ENCODE measurements at places on chromosomes 7 and 10.

DNA sequence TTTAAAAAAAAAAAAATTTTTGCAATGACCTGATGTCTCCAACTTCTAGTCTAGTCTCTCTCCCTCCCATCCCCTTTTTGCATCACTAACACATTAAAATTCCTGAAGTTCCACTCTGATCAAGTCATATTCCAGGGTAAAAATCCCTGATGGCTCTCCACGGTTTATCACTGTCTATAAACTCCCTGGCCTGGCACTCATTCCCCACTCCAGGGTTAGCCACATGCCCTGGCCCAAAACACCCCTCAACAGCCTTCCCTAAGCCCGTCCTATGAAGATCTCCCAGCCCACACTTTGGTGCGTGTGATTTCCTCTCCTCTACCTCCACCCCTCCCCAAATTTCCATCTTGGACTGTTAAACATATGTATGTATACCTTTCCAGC is 125.4 kb downstream of the JAZF1 start:
- DNase-seq: no peak

GRCh38 chr10:71372882-71373495 is 23.7 kb upstream of the CDH23 start:
- DNase-seq: peak; percentile 0

- no peak for DNase-seq
Observed at GRCh38 chr10:29007748-29008610, 280.9 kb upstream of the LYZL1 start.

GRCh38 chr10:37760817-37761216 is 96.6 kb downstream of the ZNF248 start:
- no peak for DNase-seq

GRCh38 chr10:103680869-103681236 is 174.5 kb downstream of the SH3PXD2A start:
- DNase-seq: no peak

DNA sequence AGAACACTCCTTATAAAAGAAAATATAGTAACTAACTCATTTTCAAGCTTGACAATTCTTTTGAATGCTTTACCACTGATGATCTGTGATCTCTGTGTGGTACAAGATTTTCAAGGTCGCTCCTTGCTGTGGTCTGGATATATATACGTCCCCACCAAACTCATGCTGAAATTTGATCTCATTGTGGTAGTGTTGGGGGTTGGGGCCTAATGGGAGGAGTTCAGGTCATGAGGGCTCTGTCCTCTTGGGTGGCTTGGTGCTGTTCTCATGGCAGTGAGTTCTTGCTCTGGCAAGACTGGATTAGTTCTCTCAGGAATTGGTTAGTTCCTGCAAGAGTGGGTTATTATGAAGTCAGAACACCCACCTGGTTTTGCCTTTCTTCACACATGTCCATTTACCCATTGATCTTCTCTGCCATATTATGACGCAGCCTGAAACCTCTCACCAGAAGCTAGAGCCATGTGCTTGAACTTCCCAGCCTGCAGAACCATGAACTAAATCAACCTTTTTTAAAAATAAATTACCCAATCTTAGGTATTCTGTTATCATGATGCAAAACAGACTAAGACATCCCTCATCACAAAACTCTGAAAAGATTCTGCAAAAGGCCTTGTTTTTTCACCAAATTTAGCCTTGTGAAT is 8.3 kb upstream of the EDRF1 start:
- no peak for DNase-seq

DNA sequence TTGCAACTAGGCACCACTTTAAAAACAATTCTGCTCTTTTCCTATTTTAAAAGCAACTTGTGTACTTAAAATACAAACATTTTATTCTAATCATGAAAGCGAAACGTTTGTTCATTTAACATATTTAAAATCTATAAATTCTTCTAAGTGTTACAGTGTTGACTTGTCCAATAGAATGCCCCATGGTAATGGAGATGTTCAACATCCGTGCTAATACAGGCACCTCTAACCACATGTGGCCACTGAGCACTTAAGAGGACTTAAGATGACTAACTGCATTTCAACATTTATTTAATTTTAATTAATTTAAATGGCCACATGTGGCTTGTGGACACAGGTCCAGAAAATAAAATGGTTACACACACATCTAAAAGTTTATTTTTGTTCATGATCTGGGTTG is 115.1 kb downstream of the TPK1 start:
- DNase-seq: no peak

DNA sequence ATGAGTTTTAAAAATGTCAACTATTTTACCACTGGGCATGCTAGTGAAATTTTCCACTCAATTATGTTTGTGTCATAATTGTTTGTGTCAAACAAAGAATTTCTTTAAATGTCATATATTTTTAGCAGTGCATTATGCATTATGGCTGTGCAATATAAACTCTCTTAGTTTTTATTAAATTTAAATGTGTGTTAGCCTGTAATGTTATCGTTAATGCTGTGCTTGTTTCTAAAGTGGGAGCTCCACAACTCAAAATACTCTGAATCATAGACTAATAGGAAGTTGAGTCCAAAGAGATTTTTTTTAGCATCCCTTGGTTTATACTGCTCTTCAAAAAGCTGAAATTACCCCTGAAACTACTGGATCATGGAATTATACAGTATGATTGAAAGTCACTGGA is 26.8 kb downstream of the GNAI1 start:
- no peak for DNase-seq

- DNase-seq: no peak
Observed at GRCh38 chr7:28507525-28508282, 95.4 kb downstream of the CREB5 start.

GRCh38 chr10:12966067-12966466 is 35.4 kb downstream of the CCDC3 start:
- DNase-seq: no peak

DNA sequence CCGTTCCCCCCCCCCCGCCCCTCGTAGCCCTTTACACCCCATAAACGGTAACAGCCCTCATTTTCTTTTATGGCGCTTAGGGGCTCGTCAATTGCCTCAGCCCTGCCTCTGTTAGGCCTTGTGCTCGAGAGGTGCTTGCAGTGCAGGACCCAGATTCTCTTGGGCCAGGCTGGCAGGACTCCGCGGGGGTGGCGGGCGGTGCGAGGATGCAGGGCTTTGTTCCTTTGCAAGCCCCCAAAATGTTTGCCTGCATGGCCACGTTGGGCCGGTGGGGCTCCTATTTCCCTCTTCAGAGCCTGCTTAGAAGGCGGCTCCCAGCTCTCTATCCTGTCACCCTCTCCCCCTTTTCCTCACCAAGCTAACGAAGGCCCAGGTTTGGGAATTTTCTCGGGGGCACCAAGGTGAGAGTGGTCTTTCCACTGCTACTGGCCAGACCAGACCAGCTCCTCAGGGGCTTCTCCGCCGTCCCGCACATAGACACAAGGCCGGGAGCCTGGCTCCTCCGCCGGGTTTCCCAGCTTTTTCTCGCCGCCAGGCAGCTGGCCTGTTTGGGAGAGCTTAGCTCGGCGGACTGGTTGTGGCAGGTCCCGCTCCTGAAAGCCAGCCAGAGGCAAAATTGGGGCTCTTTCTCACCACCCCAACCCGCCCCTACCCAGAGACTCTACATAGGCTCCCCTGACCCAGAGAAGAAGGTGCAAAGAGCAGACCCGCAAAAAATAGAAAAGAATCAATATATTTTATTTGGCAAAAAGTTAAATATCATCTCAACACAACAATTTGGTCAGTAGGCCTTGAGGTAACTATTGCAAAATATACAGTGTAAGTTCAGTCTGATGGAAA is 3.4 kb downstream of the HOXA9 start:
- no peak for DNase-seq

DNA sequence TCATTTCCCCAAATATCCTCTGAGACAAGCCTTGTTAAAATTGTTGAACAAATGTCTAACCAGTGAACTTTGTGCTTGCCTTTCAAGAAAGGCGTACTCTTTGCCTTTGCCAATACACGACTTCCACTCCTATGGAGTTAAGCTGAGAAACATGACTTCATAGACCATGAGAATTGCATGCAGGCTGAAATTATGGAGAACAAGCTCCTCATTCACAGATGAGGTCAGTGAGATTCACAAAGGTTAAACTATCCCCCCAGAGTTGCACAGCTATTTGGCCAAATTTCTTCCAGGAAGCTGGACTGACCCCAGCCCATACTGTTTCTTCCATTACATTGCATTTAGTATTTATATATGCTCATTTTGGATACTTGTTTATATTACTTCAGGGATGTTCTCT is 221.4 kb upstream of the SEMA3C start:
- no peak for DNase-seq

DNA sequence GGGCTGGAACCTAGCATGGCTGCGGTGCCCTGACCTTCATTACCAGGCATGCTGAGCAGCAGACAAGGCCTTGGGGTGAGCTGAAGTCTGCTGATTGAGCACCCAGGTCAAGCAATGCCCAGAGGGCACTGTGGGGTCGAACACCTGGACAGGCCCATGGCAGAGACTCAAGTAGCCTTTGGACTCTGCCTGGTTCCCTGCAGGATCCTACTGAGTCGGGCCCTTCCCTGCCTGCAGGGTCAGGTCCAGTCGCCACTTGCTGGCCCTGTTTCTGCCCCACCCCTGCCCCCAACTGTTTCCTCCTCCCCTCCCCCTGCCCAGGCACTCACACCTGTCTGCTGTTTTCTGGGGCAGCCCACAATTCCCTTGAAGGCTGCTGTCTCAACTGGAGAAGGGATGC is 483.2 kb upstream of the MKI67 start:
- DNase-seq: no peak

GRCh38 chr7:31267486-31267885 is 73.0 kb downstream of the NEUROD6 start:
- DNase-seq: no peak

DNA sequence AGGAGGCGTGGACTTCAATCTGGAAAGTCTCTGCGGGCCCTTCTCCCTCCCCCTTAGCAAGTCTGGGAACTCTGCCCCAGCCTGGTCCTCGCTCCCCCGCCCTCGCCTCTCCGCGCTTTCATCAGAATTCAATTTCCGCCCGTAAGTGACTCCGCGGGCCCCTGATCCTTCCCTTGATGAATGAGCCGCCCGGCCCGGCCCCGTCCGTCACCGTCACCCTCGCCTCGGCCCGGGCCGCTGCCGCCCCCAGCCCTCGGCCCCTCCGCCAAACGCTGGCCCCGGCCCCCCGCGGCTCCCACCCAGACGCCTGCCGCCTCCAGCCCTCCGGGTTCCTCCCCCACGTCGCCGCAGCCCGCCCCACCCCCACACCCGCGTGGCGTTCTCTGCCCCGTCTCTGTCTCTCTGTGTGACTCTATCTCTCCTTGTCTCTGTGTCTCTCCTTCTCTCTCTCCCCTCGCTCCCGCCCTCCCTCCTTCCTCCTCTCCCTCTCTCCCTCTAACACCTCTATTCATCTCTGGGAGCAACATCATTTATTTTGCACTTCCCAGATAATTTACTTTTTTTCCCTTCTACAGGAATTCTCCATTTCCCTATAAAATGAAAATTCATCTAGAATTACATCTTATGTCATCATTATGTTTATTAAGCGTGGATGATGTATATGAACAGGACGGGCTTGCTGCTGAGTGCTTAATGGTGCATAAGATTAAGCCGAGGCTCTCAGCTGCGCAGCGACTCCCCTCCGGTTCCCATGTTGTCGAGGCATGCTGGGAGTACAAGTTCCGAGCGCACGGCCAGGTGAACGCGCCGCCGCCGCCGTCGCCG is 91.2 kb upstream of the PAX2 start:
- no peak for DNase-seq

- DNase-seq: no peak
Observed at GRCh38 chr7:18760046-18760445, 264.5 kb downstream of the HDAC9 start.

DNA sequence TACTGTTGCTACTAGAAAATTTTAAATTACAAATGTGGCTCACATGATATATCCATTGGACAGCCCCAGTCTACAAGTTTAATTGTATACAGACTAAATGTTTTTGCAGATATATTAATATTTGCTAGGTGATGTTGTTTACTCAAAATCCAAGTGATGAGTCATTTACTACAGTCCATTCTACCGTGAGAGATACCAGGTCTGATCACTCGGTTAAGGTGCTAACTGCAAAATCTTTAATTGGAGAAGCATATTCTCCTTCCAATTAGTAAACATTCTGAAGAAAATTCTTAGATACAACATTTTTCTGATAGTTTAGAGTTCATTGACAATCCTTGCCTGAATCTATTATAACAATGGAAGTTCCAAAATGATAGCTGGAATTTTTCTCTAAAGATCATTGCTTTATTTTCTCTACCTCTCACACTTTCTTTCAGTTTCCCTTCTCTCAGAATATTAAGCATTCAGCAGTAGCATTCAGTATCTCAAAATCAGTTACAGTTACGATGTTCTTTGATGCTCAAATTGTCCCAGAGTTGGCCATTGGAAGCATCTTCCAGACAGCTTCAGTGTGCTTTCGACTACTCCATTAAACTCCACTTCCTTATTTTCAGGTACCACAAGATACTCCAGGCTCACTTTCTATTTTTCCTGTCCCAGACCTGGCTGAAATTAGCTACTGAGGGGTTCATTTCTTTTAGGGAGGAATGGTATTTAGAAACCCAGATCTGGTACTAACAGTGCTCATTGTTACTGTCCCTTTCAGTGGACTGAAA is 2.3 kb downstream of the ABCB1 start:
- no peak for DNase-seq

DNA sequence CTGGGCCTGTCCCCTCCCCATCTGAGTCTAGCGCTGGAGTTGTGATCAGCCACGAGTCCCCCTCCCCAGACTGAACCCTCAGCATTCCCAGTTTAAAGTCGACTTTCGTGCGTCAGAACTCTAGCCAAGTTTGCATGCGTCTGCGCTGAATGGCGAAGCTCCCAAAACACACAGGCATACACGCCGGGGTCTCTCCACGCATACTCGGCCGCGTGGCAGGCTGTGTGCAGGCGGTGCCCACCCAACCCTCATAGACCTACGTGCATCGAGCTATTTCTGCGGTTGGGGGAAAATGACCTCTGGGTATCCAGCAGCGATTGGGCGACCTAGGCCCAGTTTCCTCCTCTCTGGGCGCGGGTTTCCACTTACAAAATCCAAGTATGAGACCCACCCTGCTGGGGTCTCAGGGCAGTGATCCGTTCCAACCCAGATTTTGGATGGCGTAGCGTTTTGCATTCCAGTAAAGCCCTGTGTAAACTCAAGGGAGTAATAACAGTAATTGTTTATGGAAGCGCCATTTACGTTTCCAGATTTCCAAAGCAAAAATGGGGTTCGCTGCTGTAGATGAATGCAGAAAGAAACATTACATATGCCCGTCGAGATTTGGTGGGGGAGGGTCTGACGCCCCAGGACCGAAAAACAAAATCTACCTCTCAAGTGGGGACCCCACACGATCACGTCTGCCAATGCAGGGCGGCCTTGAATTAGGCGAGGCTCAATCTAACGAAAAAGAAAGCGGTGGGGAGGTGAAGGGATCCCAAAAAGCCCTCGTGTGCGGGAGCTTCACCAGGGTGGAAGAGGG is 2.0 kb upstream of the HMX3 start:
- DNase-seq: no peak

- DNase-seq: no peak
Observed at GRCh38 chr10:43322331-43322730, 49.1 kb upstream of the FXYD4 start.

- DNase-seq: no peak
Observed at GRCh38 chr10:80407812-80408241, 524 bp upstream of the PRXL2A start.

DNA sequence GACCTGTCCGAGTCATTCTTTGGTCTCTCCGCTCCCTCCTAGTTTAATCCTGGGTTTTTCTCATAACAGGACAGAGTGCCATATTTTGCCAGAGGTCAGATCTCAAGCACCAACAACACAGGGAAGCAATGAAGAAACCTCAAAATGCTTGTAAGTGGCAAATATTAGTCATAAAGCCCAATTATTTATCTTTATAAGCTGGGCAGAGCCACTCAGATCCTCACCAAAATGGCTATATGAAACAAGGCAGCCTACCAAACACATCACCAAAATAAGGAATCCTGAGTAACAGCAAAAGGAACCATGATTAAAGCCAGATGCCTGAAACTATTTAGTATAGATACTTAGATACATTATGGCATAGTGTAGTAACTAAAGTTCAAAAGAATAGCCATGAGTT is 4.7 kb downstream of the ECD start:
- no peak for DNase-seq
